NCI-H2081 treated with DMSO at 0.1 percent for 48 hours (cell line): ENCODE measurements at places on chromosomes 7 and 10.
A peak's percentile ranks its signal among the peaks of the same experiment; 100 is the strongest.

DNA sequence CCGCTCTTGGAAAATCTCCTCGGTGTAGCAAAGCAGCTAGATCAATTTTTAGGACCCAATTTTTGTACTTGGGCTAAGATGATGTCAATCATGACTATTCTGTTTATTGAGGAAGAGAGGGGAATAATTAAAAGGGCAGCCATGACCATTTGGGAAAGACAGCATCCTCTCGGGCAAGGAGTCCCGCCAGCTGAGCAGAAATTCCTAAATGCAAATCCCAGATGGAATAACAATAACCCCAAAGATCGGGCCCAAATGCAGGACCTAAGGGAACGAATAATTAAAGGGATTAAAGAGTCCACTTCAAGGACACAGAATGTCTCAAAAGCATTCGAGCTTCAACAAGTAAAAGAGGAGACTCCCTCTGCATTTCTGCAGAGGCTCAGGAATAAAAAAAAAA lies 18.7 kb downstream of the COL17A1 start:
- DNase-seq = no peak

GRCh38 chr10:77391605-77392235 lies 245.9 kb downstream of the KCNMA1 start:
- no peak for DNase-seq

- DNase-seq = no peak
Observed at GRCh38 chr7:153473185-153473584, 579.0 kb upstream of the DPP6 start.

DNA sequence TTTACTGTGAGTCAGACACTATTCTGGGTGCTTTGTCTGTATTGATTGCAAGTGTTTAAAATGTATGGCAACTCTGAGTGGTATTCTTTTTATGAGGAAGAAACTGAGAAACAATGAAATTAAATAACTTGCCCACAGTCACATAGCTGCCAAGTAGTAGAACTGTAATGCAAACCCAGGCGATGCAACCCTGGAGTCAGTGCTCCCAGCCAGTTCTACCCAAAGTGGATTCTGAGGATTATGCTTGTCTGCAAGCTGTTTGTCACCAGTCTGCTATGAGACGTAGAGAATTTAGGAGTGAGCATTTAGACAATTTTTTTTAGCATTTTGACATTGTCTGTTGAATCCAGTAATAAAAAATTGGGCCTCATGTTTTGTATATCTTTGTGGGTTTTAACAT lies 306.0 kb upstream of the LRGUK start:
- no peak for DNase-seq

GRCh38 chr10:29229258-29229705 lies 59.6 kb upstream of the LYZL1 start:
- DNase-seq = no peak

DNA sequence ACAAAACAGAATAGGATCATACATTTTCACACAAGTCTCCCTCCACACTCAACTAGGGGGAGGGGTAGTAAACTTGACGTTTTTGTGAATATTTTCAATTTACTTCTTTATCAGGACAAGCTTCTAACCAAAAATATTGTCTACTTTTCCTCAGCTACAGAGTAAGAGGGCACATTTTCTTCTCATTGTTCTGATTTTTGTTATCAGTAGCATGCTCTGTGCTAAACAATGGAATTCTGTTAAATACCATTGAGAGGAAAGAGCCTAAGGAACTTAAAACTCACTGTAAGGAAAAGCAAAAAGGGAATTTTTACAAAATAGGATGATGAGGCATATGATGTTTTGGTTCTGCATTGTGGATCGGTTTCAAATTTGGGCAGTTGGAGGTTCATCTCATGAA lies 41.2 kb downstream of the ANLN start:
- DNase-seq = no peak

DNA sequence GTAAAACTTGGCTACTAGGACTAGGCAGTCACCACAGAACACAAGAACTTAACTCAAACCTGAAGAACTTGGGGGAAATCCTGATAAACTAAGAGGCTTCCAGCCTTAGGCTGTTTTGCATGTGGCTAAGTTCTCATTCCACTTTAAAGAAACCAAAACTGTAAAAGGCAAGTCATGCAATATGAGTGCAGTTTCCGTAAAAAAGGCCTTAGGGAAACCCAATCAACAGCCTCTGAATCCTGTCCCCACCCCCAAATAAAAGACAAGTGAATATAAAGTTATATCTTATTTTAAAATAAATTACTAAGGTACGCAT lies 95.1 kb downstream of the USP6NL start:
- DNase-seq = no peak

DNA sequence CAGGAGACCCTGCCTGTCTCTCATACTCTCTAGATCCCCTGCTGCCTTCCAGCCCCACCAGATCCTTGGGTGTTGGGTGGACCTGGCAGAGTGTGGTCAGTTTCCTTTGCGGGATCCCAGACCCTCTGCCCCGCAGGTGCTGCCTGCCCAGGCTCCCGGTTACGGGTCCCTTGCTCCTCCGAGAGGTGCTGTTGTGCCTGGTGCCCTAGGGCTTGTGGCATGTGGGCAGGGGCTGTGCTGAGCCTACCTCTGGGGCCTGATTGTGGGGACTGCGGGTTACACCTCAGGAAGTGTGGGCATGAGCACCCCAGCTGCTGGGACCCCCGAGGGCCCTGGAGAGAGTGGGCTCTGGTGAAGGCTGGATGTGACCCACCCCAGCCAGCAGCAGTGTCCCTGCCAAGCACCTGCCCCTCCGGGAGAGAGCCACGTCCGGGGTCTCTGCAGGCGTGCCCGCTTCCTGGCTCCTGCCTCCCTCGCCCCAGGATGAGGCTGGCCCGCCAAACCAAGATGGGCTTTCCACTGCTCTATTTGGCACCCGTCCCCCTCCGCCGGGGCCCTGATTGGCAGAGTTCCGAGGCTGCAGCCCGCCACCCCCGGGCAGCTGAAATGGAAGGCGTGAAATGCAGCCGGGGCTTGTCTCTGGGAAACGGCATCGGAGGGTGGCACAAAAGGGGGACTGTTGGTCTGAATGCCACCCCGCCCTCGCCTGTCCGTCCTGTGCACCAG lies 17.0 kb downstream of the CLIP2 start:
- no peak for DNase-seq

DNA sequence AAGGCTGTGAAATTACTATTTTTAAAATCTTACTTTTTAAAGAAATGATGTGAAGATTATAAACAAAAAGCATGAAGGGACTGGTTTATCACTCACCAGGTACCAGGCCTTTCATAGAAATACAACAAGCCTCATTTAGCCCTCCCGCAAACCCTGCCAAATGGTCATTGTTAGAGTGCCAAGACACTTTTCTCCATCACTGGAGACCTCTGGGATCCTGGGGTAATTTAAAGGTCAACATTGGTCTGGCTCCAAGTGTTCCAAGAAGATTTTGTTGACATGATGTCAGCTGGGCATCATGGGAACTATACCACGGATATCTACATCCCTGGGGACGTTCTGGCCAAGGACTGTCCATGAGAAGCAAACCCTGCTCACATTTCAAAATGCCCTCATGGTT lies 138.0 kb upstream of the FRMD4A start:
- no peak for DNase-seq

DNA sequence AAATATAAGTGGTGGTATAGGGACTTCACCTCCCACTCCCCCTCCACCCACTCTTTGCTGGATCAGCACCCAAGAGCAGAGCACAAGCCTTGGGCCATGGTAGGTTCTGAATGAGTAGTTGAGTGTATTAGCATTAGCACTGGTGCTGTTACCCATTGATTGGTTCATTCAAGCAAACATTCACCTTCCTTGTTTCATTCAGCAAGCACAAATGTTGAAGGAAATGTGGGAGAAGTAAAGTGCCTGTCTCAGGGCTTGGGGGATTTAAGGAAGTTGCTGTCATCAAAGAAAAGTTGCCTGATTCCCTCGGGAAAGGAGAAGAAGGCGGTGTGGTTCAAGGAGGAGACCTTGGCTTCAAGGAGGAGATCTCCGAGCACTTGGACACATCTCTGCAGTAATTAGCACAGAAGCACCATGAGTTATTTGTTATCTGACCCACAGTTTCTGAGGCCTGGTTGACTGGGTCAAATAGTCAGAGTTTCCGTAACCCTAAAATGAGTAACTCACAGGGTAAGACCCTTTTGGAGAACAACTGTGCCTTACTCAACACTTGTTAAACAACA lies 17.3 kb downstream of the IL2RA start:
- no peak for DNase-seq

GRCh38 chr10:88388324-88388723 lies 194.8 kb downstream of the RNLS start:
- no peak for DNase-seq

DNA sequence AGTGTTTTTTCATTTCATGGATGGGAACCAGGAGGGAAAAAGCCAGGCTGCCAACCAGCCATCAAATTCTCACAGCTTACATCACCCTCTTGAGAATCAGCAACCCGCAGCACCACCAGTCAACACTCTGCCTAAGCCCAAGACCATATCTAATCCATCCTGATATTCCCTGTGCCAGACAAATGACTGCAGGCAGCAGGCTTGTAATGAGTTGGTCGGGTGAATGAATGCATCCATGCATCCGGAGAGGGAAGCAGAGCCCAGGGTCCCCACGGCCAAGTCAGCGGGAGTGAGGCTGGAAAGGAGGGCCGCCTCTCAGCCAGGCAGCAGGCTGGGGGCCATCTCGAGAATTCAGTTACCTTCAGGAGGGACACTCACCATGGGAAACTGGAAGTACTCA lies 46.9 kb downstream of the SLIT1 start:
- no peak for DNase-seq

- DNase-seq = no peak
Observed at GRCh38 chr10:120406376-120406775, 50.7 kb upstream of the PLPP4 start.

GRCh38 chr7:128917122-128917521 lies 6.6 kb upstream of the KCP start:
- DNase-seq = no peak

DNA sequence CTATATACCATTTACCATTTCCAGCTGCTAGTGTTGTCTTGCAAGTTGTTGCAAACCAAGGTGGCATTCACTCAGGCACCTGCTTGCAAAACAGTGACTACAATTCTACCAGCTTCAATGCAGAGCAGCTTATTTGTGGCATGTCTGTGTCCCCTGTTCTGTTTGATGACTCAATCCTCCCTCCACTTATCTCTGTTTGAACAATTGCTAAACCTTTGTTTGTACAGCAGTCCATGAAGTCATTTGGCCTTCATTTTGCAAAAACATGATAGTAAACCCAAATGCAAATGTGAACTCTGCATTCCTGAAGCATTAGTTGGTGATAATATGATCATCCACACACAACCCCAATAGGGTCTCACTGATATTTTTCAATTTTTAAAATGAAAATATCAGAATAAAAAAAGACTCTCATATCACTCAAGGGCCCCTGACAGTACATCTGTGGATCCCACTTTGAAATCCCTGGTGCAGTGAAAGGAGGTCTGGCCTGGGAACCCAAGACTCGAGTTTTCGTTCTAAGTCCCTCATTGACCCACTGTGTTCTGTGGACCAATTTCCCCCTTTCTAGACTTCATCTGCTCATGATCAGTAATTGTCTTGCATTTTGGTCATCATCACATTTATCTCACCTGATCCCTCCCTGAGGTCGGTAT lies 425.4 kb downstream of the RPS24 start:
- DNase-seq = peak; percentile 67

DNA sequence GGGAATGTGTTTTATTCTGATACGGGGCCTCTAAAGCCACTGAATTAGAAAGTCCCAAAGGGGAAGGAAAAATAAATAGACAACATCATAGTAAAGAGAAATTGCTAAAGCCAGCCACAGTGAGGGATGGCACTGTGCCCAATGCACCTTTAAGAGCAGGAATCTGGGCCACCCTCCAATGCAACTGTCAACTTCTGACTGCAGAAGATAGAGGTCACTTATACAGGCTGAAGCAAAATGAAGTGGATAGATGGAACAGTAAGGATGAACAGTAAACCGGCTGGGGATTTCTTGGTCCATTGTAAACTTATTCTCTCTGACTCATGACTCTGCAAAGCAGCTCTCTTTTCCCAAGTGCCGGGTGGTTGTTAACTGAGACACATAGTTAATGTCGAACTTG lies 54.0 kb upstream of the KCNIP2 start:
- DNase-seq = no peak

DNA sequence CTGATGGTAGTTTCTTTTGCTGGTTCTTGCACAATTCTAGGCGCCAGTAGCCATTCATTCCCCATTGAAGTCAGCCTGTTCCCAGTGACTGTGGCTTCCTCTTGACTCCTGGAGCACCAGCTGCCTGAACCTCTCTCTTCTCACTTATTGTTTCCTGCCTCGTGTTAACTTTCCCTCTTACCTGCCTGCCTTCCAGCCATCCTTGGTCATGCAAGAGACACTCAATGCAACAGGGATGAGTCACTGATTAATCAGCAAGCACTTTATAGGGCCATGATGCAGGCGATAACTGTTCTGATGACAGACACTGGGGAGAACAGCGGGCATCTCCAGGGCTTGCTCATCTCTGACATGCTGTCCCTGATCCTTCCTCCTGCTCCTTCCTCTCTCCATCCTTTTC lies 122.0 kb downstream of the PLCE1 start:
- DNase-seq = no peak

DNA sequence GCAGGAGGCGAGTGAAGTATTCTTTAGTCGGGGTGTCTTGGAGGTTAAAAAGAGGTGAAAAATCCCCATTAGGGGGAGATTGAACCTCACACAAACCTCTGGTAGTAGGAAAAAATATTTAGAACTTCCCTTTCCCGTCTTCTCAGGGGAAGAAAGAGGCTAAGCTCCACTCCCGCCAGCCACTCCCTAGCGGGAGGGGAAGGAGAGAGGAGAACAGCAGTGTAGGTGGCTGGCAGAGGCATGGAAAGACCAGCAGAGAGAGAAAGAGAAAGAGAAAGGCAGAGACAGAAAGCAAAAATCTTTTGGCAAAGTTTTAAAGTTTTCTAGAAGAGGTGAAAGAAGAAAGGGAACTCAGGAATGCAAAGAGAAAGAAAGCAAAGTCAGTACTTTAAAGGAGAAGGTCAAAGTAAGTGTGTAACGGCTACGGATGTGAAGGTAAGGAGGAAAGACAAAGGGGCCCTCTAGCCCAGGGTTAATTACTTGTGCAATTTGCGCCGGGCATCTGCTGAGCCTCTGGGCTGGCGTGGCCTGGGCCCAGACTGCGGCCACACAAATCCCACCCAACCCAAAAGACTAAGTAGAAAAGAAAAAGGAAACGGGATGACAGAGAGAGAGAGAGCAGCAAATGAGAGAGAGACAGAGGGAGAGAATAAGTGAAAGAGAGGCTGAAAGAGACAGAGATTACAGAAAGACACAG lies 72.3 kb upstream of the ZNF746 start:
- no peak for DNase-seq

DNA sequence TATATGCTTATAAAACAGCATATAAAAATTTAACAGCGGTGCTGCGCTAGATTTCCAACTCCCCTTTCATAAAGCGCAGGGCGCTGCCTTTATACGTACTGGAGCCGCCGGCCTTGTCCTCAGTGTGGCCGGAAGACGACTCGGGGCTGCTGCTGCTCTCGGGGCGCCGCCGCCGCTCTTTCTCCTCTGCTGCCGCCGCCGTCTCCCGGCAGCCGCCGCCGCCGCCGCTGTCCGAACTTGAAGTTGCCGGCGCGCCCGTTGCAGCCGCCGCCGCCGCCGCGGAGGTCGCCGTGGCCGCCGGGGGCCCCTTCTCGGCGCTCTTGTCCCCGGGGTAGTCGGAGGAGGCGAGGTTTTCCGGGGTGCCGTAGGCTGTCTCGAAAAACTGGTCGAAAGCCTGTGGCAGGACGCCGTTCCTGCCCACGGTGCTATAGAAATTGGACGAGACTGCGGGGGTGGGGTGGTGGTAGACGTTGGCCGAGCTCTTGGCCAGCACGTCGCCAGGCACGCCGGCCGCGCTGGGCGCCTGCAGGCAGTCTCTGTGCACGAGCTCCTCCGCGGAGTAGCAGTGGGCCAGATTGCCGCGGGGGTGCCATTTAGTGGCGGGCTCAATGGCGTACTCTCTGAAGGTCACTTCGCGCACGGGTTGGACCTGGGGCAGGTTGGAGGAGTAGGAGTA lies 557 bp downstream of the HOXA11 start:
- DNase-seq = no peak
